IMR-90 (cell line): ENCODE measurements at places on chromosomes 2 and 18. TPM values are rescaled to one million over a fixed set of nuclear protein-coding genes. Genes with fewer than 3 reads are reported as not detected.

GRCh38 chr2:75560768-75561565 is at the start of gene EVA1A:
EVA1A (minus strand) TSS chr2:75560939; CDS start chr2:75518140, 42,799 bp downstream.
- peak; percentile 81 for DNase-seq

DNA sequence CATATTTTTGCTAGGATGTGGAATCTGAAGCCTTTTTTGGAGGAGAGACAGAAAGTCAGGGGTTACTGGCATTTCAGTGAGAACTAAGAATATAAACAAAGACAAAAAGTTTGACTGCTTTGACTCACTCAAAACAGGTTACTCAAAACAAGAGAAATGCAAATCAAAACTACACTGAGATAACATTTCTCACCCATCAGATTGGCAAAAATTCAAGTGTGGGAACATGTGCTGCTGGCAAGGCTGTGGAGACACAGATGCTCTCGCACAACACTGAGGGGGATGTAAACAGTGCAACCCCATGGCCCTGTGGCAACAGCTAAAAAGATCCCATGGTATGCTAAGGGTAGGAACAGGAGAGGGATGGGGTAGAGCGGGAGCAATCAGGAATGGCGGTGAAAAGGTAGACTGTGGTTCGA is 86.6 kb downstream of the DTNB start:
- DNase-seq = peak; percentile 47

DNA sequence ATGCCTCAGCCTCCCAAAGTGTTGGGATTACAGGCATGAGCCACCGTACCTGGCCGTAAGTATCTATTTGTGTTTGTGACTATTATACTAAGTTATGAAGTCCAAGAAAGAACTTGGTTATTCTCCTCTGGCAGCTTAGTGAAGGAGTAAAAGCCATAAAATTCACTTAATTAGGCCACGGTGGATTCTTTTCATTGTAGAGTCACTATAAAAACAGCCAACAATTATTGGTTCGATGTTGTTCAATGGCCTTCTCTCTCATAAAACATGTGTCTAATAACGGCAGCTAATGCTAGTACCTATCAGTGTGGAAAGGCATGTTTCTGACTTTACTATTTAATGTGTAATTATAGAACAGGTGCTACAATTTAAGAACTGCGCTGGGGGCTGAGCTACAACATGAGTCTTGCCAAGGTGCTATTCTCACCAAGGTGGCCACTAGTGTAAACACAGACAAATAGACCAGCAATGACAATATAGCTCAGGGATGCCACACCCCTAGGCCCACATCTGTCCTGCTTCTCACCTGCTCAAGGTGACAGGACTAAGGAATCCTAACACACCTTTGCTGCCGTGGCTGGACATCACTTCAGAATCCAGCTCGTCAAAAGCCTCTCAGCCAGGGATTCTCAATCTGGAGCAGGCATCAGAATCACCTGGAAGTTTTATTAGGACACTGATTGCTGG is 17.2 kb downstream of the ATP8B1 start:
- DNase-seq = no peak

GRCh38 chr18:45403341-45404049 is 211.8 kb upstream of the SLC14A2 start:
- no peak for DNase-seq

DNA sequence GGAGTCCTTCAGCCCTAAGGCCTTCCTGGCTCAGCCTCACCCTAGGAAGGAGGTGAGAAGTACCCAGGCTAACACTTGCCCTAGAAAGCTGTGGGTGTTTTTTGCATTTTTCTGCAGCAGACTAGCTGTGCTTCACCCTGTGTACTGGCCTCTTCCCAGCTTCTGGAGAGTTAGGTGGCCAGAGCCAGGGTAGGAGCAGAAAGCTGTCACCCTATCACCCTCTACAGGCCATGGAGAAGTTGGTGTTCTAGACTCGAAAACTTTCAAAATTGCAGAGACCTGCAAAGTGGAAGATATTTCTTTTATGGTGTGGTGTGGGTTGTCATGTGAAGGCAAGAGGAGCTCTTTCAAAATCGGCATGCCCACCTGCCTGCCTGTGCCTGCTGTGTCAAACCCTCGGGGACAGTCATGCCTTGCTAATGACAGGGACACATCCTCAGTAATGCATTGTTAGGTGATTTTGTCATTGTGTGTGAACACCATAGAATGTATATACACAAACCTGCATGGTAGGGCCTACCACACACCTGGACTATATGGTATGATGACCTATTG is 29.8 kb downstream of the EHD3 start:
- no peak for DNase-seq

The C2orf81 gene
- 0.26 and 0.74 TPM in 2 replicates for polyA plus RNA-seq

The ANKRD62 gene
- polyA plus RNA-seq = not detected in 2 replicates
